Stimulated activated CD8-positive, alpha-beta memory T cell treated with anti-CD3 and anti-CD28 coated beads, Interleukin-7, amount 100 ng/mL, for 48 hours (primary cell): ENCODE measurements at places on chromosomes 7 and 10.
A peak's percentile ranks its signal among the peaks of the same experiment; 100 is the strongest.

DNA sequence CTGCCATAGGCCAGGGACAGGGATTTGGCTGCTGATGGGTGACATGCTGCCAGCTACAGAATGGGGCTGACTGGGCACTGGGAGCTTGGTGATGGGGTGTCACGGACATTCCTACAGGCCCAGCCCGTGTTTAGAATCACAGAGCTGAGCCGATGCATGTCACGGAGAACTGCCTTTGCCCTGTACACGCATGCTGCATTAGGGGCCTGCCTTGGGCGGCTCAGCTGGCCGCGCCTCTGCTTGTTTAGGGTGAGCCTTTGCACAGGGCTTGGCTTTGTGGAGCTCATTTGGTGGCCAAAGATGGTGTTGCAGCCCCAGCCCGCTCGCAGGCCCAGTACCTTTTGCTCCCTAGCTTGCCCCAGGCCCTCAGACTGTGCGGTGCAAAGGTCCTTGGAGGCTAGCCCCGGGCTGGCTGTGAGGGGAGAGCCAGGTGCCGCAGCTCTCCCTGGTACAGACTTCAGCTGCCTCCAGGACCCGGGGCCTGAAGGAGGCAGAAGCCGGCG lies 108.4 kb upstream of the BTBD16 start:
- no peak for DNase-seq

DNA sequence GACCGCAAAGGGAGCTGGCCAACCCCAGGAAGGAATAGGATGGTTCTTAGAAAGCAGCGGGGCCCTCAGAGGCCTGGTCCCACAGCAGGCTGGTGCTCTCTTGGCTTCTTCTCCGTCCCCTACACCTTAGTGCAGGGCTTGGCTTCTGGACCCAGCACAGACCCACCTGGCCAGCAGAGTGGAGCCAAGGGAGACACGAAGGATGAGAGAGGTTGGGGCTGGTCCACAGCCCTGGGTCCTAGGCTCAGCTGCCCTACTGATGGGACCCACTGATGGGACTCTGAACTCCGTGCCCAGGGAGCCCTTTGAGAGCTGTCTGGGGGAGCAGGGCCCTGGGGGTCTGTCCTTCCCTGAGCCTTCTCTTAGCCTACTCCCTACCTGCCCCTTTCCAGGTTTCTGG lies 6.2 kb upstream of the TLX1 start:
- no peak for DNase-seq

GRCh38 chr7:11650030-11650429 lies 182.0 kb downstream of the THSD7A start:
- DNase-seq: no peak

DNA sequence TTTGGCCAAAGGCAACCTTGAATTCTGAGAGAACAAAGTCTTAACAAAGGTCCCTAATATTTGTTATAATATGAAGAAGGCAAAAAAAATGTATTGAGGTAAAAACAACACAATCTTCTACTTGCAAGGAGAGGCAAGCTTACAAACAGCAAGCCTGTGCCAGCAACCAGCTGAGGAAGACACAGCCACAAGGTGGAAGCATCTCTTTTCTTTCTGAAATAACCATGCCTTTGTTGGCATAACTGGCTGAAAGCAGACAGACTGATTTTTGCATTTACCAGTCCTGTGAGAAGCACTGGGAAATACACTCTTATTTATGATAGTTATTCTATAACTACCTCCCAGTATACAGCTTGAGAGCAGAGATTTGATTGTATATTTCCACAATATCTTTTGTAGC lies 292.0 kb downstream of the PHTF2 start:
- no peak for DNase-seq

DNA sequence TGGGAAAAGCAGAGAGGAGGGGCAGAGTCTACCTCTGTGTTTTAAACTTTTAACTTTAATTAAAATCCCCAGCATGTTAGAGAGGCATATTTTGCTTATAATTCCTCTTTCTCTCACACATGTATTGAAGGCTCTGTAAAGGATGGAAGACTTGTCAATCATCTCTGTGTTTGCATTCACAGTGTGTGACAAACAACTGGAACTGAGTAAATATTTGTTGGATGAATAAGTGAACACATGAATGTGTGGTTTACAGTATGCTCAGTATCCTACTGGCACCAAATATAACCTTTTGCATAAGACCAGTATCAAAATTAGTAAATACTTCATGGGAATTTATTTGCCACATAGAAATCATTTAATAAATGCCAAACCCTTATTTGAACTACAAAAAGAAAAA lies 829.0 kb downstream of the GRID1 start:
- no peak for DNase-seq

DNA sequence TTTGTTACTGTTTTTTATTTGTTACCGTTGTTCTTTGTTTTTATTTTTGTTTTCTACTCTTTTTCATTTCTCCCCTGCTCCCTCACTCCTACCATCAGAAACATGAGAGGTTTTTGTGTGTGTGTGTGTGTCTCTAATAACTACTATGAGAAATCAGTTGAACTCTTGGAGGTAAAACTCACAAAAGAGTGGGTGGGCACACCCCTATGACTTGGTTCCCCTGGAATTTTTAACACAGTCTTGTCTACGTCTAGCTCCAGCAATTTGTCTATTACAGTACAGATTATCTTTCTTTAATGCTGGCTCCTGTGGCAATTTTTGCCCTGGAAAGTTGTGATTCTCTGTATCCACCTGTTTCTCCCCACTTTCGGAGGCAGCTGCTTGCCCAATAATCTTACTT lies 56.2 kb downstream of the AOAH start:
- no peak for DNase-seq

GRCh38 chr7:105782391-105783042 lies 93.9 kb downstream of the ATXN7L1 start:
- peak; percentile 11 for DNase-seq

DNA sequence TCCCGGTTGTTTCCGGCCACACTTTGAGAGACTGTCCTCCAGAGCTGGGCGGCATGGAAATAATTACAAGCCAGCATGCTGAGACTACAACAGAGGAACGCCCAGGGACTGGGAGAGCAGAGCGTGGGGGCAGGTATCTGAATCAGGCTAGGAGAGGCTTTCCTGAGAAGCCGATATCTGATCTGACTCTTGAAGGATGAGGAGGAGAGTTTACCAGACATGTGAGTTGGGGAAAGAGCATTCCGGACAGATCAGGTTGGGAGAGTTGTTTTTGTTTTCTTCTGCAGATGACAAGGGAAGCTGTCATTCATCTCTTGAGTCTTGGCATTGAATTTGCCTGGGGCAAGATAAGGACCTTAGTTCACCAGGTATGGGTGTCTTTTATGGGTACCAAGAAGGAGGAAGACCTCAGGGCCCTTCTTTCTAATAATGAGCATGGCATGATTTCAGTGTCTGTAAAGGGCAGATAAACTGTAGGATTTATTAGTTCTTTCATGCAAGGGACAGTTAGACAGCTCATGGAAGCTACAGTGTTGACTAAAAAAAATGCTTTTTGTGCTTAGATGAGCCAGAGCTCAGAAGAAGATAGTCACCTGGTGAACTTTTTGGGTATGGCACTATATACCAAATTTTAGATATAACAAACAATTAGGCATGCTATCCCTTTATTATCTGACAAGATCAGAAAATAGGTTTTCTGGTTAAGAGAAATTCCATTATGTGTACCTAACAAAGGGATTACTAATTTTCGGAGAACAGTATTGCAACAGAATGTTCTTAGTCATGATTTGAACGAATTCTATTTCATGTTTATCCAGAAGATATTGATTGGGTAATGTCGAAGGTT lies 36.2 kb downstream of the WBP1L start:
- no peak for DNase-seq

DNA sequence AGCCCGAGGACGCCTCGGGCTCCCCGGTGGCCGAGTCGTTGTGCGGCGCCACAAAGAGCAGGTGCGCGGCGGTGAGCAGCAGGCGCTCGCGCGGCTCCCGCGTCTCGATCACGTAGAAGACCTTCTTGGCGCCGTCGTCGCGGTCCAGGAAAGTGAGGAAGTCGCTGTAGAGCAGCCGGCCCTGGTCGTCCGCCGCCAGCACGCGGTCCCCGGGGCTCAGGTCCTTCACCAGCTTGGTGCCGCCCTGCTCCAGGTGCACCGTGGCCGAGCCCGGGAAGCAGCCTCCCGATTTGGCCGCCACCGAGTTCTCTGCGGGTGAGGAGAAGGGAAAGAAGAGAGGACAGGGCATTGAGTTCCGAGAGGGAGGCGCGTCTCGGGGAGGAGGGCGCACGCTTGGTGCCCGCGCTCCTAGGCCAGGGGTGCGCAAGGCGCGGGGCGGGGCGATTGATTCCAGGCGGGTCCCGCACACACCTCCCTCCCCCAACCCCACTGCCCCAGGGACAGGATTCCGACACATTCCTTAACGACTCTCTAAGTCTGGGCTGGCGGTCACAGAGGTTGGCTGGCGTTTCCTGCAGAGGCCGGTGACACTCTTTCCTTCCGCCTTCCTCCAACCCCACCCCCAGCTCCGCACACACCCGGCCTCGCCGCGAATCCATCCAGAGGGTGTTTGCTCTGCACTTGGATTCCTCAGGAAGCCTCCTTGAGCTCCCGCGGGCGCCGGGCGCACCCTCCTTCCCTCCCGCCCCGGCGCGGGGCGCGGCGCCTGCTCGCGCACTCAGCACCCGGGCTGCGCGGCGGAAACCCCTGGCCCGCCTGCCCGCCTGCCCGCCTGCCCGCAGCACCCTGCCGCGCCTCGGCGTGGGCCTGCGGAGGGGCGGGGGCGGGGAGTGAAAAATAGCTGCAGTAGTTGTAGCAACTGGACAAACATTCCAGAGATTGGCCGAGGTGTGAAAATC lies 8.6 kb downstream of the SHH start:
- DNase-seq: no peak

DNA sequence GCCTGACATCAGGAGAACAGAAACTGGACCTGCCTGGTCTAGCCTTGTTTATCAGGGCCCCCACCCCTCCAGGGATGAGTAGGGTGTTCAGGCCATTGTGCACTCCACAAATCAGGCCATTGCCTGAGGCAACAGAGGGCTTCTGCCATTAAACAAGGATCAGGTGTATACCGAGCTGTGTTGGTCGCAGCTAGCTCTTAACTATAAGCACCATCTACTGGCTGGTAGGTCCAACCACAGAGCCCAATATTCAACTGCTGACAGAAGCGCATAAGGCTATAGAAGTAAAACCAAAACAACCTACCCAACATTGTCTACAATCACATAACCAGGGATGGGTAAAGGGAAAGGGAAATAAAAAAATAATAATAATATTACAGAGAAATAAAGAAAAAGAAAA lies 451.7 kb upstream of the TEX47 start:
- no peak for DNase-seq

- no peak for DNase-seq
Observed at GRCh38 chr10:99337311-99337811, 8.2 kb downstream of the CNNM1 start.

- DNase-seq: no peak
Observed at GRCh38 chr10:34183016-34183796, 631.9 kb downstream of the PARD3 start.

DNA sequence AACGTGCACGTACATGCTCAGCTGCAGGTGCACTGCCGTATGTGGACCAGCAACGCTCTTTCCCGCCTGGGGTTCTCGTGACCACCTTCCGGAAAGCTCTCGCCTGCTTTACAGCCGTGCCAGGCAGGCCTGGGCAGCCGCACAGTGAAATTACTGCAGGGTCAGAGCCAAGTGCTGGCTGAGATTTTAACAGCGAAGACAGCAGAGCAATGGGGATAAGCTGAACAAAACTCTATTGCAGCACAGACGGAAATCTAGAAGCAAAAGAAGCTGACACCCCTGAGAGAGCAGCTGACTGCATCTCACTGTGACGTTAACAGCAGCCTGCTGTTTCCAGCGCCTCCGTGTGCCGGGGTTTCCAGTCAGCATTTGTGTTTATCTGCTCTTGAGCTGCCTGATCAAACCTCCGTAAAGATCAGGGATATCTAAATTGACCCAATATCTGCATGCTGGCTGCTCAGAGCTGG lies 179.0 kb downstream of the DIP2C start:
- DNase-seq: no peak

GRCh38 chr10:58854811-58855210 lies 321.6 kb upstream of the PHYHIPL start:
- DNase-seq: no peak

- DNase-seq: no peak
Observed at GRCh38 chr7:152501506-152501905, 65.7 kb upstream of the KMT2C start.

DNA sequence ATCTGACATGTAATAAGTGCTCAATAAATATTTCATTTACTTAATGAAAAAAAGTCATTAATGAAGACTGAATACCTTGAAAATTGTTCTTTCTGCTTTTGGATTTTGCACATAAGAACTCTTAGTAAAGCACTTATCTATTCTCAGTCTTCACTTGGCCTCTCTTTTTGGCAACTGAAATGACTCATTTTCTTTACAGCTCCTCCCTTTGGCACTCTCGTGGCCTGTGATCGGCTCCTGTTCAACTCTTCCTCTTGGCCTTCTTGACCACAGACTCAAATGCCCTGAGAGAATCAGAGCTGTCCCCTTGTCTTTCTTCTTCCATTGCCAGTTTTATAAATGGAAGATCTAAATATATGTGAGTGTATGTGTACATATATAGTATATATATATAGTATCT lies 54.2 kb downstream of the FOXP2 start:
- DNase-seq: no peak

DNA sequence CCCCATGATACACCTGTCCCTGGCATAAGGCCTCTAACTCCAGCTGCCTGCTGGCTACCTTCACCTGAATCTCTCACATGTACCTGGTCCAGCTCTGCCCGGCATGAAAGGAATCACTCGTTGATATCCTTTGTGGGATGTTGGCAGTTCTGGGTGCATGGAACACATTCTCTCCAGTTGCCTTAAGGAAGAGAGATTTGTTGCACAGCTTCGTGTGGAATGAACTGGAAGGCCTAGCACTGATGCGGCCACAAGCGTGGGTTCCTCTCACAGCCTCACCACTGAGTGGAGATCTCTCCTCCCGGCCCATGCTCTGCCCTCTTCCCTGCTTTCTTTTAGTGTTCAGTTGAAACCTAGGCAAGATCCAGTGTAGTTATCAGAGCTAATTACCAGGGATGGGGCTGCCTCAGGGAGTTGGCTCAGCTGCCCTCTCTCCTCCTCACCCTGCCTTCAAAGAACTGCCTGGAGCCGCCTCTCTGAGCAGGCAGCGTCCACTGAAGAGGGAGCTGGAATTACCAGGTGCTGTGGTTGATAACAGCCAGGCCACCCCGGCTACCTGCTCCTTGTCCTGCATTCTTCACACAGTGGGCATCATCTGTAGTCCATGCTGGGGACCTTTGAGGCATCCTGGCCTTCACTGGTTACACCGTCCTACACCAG lies 194.3 kb downstream of the CCDC3 start:
- DNase-seq: no peak

DNA sequence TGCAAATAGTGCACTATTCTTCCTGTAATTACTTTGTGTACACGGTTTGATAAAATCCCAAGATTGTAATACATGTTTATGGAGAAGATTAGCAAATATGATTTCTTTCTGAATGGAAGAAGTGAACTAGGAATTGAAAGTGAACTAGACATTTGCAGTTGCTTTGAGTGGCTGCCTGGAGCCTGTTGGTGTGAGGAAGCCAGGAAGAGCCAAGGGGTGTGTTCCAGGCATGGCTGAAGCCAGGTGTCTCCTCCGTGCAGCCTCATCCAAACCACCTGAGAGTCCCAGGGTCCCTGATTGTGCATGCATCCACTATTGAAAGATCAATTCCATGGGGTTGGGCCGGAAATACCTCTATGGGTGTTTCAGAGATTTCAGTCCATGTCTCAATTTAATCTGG lies 253.1 kb upstream of the SHH start:
- DNase-seq: no peak

- no peak for DNase-seq
Observed at GRCh38 chr10:114046087-114046458, 2.4 kb downstream of the ADRB1 start.
